ENCODE measurements at places on chromosomes 3 and 15.

GRCh38 chr15:78854833-78855372 lies 17.8 kb upstream of the MORF4L1 start:
- no peak for DNase-seq

DNA sequence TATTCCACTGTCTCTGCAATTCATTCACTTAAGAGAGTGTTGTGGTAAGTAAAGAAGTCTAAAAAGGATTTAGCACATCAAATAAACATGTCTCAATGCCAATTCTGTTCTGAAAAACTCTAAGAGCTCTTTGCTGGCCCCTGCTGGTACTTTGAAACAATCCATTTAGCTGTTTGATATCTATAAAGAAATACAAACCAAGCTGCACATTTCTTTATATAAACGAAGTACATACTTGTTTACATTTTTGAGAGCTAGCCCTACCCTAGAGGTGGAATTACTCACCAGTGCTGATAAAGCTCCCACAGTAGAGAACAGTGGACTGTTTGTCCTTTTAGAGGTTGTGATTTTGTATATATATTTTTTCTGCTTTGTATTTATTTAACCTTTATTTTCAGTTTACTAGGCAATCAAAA lies 75.5 kb downstream of the NEDD4 start:
- no peak for DNase-seq

DNA sequence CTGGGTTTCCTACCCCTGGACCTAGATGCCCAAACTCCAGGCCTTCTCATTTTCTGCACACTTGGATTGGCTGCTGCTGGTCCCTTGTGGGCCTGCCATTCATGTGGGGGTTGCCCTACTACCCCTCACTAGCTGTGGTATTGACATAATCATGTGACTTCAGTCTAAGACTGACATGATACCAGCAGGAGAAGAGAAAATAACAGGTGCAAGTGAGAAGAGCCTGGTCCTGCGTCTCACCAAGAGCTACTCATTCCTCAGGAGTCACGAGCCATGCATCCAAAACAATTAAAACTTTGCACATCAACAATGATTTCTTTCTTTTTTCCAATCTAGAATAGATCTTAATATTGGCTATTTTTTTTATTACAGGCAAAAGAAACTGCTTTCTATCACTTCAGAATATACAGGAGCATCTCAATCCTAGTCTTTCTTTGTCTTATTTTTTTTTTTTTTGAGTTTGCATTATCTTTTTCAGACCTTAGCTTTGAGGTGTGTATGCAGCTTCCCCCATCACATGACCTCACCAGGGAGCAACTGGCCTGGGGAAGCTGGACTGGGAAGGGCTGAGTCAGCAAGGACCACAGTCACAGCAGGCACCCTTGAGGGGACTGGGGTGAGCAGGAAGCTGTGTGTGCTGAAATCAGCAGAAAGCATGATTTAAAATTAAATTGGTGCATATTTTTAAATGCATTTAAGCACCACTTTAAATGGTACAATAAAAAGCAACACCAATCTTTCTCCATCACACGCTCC lies 27.6 kb downstream of the SLC9A9 start:
- no peak for DNase-seq

DNA sequence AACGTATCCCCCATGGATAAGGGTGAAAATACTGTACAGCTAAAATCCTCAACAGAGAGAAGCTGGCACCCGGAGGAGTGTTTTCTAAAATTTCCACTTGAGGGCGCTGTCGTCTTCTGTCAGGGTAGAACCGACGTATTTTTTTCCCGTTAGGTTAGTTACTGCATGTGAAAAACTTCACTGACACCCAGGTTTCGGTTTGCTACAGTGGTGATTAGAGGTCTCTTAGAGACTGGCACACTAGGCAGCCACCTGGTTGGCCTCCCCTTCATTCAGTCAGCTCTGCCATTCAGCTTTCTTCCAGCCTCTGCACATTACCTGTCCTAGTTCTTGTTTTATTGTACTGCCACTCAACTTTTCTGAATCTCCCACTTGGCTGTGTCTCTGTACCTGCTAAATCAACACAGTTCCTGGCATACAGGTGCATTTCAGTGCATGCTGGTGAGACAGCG lies 18.4 kb downstream of the CCK start:
- peak; percentile 48 for DNase-seq

DNA sequence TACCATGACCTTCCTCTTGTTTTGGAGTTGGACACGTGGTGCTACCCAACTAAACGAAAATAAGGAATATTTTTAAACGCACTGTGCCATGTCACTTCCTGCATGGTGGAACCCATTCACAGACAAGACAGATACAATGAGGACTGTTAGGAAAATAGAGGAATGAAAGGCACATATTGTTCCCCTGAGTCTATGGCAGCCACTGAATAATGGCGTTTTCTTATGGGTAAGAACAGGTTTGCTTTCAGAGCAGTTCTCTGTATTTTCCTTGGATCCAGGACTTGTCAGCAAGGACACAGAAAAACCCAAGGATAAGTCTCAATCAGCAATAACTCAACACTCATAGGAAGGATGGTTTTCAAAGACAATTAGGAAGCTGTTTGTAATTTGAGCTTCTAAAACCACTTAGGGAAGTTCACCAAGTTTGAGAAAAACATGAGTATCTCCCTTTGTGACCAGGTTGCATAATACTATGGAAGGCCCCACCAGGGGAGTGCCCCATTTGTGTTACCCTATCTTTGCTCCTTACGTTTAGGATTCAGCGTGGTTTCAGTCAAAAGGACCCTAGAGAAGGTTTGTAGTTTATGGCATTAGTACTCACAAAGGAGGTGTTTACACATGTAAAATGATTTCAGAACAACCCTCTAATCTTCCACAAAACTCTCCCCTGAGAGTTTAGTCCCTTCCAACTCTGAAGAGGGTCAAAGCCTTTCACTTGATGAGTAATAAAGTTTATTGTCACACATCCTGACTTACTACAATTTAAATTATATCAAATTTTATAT lies 487.2 kb upstream of the ATP11B start:
- DNase-seq, result no peak

Measured in T follicular helper cell (primary cell).